Endothelial cell (in vitro differentiated cells): ENCODE measurements at places on chromosomes 4 and X.

GRCh38 chr4:77443941-77444340 lies 161.7 kb upstream of the CXCL13 start:
- no peak for DNase-seq

- no peak for DNase-seq
These were observed 83.6 kb downstream of the PARM1 start for GRCh38 chr4:75016472-75016871.

- no peak for DNase-seq
These were observed 114.3 kb downstream of the AMELX start for GRCh38 chrX:11407331-11408108.

- DNase-seq, result no peak
These were observed 251.6 kb downstream of the CRLF2 start for GRCh38 chrX:960821-961220.

- DNase-seq, result no peak
These were observed 22.2 kb downstream of the CCDC149 start for GRCh38 chr4:24890561-24891126.
